ENCODE measurements at places on chromosomes 12 and 14.

DNA sequence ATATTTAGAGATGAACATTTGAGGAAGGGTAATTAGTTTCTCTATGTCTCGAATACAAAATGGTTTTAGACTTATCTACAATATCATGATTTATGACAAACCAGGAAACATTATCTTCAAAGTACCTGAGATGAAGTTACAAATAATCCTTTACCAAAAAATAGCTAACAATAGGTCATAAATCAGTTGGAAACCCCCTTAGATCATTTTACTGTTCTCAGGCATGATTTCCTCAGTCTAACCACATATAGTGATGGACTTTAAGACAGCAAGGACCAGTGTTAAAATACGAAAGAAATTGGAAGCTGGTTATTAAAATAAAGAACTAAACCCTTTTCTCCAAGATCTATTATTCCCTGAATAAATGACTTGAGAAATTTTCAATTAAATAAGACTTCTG lies 235.4 kb downstream of the RASSF9 start:
- DNase-seq = no peak

- DNase-seq = no peak
Measured at GRCh38 chr12:52496054-52496453, 3.0 kb upstream of the KRT6A start.

DNA sequence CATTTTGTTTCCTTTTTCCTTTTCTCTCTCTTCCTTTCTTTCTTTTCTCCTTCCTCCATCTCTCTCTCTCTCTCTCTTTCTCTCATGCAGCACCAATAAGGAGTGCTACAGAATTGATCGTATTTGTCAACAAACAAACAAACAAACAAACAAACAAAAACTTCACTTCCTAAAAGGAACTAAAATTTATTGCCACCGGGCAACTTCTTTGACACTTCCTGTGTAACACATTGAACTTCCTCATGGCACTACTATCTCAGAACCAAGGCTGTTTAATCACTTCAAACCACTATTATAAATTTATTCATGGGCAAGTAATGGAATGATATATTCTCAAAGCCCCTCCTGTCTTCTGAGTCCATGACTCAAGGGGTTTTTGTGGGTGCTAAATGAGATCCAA lies 51.3 kb downstream of the SERPINA3 start:
- DNase-seq = no peak

- DNase-seq = no peak
Measured at GRCh38 chr14:67975470-67975869, 155.9 kb downstream of the RAD51B start.

DNA sequence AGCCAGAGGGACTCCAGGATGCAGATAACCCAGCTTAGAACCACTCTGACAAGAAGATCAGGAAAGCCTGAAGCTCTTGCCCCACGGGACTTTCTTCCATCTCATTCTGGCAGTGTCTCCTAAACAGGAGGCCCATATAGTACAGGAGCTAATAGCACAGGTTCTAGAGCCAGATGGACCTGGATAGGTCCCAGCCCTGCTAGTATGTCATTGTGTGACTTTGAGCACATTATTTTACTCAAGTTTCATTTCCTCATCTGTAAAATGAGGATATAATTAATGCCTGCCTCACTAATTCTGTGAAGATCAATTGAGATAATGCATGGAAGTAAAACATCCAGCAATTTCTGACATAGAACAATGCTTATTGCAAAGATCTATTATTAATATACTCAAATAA lies 66.5 kb upstream of the GZMB start:
- no peak for DNase-seq

All from stimulated activated CD4-positive, alpha-beta T cell treated with anti-CD3 and anti-CD28 coated beads, Interleukin-1b, Interleukin-23, amount 100 ng/mL, for 1 hour (primary cell).